ENCODE measurements at places on chromosomes 2 and 18.

- DNase-seq = no peak
These were observed 31.9 kb upstream of the CASP8 start for GRCh38 chr2:201228271-201228911.

DNA sequence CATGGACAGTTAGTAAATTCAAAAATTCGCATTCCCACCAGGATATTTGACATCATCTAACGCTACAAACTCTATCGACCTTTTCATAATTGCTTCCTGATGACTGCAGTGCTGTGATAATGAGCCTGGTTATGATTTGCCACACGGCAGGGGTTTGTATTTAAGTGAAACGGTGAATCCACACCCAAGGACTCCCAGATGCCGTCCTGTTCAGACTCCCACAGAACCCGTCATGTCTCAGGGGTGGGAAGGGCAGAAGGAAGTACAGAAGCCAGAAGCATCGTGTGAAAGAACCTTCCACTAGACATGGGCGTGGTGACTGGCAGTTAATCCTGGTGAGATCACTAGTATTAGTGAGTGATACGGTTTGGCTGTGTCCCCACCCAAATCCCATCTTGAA lies 91.2 kb upstream of the TMEM18 start:
- no peak for DNase-seq

DNA sequence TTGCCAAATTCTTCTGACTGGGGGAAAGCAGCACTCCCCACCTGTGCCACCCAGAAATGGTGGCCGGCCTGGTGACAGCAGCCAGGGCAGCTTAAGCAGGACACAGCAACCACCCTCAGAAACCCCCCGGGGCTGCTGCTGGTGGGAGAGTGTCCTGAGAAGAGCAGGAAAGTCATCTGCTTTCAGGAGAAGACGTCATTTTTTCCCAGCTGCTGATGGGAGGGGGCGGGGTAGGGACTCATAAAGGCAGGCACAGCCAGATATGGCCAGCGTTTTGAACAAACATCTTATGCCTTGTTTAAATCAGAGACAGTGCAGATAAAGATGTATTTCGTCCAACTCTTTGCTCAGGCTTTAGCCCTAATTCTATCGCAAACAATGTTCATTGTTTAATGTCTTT lies 139.5 kb downstream of the LRRC30 start:
- DNase-seq = no peak

- no peak for DNase-seq
These were observed 10.9 kb downstream of the KLF7 start for GRCh38 chr2:207154556-207155510.

DNA sequence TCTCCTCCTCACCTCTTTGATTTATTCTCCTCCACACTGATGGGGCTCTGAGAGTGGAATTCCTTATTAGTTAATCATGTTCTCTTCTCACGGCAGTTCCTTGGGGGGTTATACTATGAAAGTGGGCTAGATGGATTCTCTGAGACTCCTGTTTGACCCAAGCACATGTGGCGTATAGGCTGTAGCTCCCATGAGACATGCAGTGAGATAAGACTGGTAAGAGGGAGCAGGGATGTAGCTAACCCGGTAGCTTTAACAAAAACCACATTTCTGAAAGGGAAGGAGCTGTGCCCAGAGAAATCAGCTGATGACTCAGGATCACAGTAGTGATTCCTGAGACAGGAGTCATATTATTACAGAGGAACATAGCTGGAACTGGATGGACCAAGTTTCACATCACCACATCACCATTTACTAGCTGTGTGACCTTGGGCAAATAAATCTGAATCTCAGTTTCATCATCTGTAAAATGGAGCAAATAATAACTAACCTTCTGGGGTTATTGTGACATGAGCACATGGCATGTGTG lies 82.9 kb downstream of the CRIM1 start:
- no peak for DNase-seq

- no peak for DNase-seq
These were observed 13.3 kb upstream of the TRIM43 start for GRCh38 chr2:95578539-95578938.

- no peak for DNase-seq
These were observed 18.2 kb downstream of the CDKL4 start for GRCh38 chr2:39225567-39225966.

Measured in hematopoietic multipotent progenitor cell treated with erythropoietin and hydrocortisone succinate and interleukin-3 and kit ligand, for 15 days (in vitro differentiated cells).